ENCODE measurements at places on chromosomes 3 and 15.

DNA sequence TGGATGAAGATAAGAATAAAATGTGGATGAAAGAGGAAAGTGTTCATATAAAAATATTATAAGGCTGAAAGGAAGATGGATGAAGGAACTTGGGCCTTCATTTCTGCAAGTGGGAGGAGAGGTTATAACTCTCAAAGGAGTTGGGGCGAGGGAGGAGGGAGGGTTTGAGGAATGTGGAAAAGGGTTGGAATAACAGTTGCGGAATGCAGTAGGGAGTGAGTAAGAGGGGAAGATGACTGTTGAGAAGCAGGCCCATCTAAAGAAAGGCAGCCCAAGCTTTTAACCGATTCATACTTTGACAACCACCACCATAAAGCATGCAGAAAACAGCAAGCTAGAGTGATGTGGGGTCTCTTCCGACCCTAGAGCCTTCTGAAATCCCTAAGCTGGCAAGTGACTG lies 8.3 kb upstream of the TM4SF4 start:
- DNase-seq, result no peak

DNA sequence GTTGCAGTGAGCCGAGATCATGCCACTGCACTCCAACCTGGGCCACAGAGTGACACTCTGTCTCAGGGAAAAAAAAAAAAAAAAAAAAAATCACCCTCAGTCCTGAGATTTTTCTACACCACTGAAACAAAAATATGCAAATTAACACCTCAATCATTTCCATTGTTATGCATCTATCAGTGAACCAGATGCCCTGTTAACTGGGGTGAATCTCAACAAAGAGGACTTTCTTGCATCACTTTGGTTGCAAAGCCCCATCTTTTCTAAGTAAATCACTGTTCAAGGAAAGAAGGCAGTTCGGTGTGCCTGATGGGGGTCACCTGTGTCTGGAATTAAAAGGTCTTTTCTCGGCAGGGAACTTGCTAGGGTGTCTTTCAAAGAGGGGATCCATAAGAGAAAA lies 421.6 kb downstream of the EPHB1 start:
- DNase-seq, result no peak

DNA sequence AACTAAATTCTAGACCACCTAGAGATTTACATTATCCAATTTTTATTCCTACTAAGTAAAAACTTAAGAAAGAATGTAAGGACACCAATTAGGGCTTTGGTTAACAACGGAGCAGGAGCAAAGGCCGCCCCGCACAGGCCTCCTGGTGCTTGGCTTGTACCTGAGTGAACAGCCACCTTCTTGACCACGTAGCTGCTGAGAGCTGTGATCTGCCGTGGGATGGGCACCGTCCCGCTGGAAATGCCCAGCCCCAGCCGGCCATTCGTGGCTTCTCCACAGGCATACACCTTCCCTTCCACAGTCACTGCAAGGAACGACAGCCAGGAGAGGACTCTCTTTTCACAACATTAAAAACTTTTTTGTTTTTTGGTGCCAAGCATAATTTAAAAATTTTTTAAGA lies 79.6 kb upstream of the OCA2 start:
- no peak for DNase-seq

DNA sequence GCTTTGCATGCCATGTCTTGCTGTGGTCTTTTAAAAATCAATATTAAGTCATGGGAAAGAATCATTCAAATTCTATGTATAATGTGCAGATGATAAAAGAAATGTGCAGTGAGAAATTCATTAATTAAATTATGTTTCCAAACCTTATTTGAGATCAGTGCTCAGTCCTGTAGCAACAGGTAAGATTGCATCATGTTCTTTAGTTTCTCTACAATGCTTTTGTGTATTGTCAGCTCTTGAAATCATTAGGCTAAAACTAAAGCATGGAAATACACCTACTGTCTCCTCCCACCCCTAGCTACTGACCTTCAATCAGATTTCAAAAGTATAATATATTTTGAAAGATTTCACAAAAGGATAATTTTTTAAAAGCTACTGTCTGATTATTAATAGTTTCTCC lies 612.7 kb downstream of the ROBO2 start:
- no peak for DNase-seq

DNA sequence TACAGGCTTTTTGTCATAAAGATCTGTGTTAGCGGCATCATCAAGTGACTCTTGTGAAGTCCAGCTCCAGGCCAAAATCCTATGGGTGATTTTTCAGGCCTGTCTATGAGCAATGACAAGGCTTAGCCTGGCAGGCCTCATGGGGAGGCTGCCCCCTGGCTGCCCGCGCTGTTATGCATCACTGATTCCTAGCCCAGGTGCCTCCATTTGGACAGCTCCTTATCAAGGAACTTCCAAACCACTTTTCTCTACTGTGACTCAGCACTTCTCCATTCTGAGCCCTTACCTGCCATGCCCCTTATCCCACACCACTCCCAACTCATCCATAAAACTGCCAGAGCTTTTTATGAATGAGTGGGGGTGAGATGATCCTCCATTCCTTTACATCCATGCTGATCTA lies 91.5 kb upstream of the C3orf80 start:
- DNase-seq, result no peak

DNA sequence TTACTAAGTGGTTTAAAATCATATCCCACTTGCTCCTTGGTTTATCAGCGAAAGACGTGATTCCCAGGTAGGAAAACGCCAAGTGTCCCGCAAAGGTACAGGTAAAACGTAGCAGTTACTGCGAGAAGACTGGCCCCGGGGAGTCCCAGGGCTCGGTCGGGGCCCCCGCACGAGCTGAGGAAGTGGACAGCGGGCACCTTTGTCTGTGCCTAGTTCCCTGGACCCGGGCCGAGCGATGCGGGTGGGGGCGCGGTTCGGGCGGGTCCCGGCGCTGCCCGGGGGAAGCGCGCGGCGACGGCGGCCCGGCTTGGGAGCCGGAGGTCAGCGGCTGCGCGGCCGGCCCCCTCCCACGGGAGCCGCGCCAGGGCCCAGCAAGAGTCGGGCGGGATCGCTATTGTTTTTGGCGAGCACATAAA lies 864 bp upstream of the NEO1 start:
- no peak for DNase-seq

All from stimulated activated CD4-positive, alpha-beta T cell treated with anti-CD3 and anti-CD28 coated beads, TNF-alpha, amount 100 ng/mL, for 24 hours (primary cell).